ENCODE measurements at places on chromosomes 1 and 21.

GRCh38 chr1:15923241-15923640 lies 52.7 kb downstream of the ZBTB17 start:
- no peak for DNase-seq

DNA sequence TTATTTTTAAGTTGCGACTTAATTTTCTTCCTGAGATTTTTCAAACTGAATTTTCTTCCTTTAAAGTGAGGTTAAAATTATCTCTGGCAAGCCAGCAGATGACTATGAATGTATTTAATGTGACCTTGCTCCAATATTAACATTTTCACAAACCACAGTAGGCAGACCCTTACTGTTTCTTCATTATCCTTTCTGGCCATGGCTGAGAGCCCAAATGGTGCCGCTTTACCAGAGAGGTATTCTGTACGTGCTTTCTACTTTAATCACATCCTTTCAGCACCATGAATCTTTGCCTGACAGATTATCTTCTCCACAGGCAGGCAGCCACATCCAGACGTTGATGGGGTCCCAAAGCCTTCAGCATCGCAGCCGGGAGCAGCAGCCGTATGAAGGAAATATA lies 129.6 kb downstream of the LRRC40 start:
- no peak for DNase-seq

DNA sequence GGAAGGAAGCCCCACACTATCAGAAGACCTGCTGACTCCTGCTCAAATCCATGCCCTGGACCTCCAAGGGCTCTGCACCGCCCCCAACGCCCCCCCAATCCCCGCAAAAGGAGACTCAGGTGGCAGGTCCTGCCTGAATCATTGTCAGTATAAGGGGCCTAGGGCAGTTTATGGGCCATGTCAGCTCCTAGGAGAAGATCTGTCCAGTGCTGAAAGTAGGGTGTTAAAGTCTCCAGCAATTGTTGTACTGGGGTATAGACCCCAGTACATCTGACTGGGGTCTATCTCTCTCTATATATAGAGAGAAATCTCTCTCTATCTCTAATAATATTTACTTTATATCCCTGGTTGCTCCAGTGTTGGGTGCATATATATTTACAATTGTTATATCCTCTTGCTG lies 12.1 kb upstream of the OLIG2 start:
- no peak for DNase-seq

GRCh38 chr1:67642629-67643028 lies 42.4 kb upstream of the GADD45A start:
- DNase-seq = no peak

- peak; percentile 74 for DNase-seq
These were observed 5.2 kb upstream of the HLX start for GRCh38 chr1:220873868-220874655.

GRCh38 chr1:160874935-160875334 lies 10.0 kb downstream of the ITLN1 start:
- no peak for DNase-seq

GRCh38 chr21:15659753-15660422 lies 69.9 kb upstream of the USP25 start:
- DNase-seq = no peak

GRCh38 chr1:15066191-15066590 lies 87.4 kb upstream of the TMEM51 start:
- no peak for DNase-seq

- DNase-seq = no peak
These were observed 39.9 kb downstream of the PEX14 start for GRCh38 chr1:10514490-10515235.

- DNase-seq = no peak
These were observed 182.5 kb upstream of the SGIP1 start for GRCh38 chr1:66351478-66351877.

DNA sequence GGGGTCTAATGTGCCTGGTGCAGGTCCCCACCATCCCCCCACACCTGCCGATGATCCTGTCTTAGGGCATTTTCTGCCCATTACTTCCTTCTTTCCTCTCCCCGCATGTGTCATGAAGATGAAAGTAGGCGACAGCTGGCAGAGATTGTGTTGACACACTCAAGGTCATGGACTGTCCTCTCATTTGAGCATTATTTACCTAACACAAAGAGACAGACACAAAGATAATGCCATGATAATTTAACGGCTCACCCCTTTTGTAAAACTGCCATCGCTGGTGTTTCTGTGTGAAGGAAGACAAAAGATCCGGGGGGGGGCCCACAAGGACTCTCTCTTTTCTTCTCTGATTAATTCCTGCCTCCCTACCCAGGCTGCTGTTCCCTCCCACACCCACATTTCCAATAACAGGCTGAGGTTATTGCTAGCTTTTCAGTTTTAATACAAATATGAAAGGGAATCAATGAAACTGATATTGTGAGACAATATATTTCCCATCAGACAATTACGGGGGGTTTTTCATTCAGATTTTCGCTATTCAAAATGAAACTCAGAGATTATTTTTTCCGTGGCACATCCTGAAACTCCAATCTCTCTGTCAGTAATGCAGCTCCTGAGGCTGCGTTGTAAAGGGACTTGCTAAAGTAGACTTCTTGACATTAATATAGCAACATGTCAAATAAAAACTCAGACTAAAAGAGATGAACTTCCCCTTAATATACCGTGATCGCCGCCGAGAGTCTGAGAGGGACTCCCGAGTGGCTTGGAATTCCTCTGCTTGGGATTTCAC lies 561.1 kb downstream of the NPHP4 start:
- DNase-seq = no peak

DNA sequence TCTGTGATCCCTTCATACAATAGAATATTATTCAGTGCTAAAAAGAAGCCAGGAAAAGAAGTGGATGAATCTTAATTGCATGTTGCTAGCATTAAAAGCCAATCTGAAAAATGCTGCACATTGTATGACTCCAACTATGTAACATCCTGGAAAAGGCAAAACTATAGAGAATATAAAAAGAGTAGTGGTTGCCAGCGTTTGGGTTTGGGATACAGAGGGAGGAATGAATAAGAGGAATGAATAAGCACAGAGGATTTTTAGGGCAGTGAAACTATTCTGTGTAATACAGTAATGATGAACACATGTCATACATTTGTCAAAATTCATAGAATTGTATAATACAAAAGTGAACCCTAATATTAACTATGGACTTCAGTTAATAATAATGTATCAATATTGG lies 42.5 kb downstream of the GPR88 start:
- no peak for DNase-seq

DNA sequence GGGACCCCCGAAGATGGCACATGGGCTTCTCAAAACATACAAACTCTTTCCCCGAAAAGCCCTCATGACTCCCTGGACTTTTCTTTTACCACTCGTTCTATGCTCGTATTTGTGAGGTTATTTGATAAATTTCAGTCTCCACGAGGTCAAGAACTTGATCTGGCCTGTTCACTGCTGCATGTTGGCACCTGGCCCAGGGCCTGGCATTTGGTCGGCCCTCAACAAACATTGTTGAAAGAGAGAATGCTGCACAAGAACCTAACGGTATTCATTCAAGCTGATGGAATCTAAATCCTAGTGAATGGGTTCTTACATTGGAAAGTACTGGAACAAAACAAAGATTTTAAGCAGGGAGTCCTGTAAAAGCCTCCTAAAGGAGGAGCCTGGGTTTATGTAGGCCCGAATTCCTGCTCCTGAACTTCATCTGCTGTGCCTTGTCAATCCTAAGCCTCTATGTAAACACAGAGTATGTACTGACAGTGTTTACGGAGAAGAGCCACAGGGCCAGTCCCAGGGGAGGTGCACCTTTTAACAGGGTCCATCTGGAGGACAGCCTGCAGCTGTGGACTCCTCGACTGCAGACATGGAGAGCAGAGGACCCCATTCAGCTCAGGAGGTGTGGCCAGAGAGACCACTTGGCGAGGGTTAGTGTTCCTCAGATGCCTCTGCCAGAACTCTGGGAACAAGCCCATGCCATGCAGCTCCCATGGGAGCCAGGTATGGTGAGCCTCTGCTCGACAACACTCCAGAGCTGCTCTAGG lies 46.9 kb downstream of the L1TD1 start:
- DNase-seq = no peak

GRCh38 chr1:27038020-27038419 lies 25.4 kb upstream of the TENT5B start:
- no peak for DNase-seq

GRCh38 chr1:223413216-223413615 lies 20.0 kb downstream of the CCDC185 start:
- DNase-seq = no peak

DNA sequence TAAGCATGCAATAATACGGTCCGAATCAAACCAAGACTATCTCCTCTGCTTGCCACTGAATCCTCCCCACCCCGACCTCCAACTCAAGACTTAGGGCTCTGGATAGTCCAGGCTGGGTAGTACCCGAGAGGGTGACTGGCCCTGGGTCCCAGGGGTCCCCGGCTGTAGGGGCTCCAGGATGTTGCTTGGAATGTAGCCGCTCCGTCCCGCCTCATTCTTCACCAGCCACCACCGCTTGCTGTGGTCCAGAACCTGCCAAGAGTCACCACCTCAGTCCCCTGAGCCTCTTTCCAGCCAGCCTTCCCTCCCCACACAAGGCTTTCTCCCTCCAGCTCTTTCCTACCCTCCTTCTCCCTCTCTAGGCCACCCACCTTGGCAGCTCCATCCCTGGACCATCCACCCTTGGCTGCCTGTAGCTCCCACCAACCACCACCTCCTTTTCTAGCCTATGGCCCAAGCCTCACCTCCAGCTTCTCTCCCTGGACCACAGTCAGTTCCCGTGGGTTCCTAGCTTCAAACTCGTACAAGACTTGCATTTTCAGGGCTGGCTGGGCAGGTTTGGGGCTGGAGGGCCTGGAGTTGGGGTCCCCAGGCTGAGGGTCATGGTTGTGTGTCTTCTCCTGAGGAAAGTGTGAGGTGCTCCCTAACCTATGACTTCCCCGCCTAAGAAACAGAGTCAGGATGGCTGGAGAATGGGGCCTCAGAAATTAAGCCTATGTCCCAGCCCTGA lies 10.9 kb upstream of the GSTM3 start:
- DNase-seq = no peak

DNA sequence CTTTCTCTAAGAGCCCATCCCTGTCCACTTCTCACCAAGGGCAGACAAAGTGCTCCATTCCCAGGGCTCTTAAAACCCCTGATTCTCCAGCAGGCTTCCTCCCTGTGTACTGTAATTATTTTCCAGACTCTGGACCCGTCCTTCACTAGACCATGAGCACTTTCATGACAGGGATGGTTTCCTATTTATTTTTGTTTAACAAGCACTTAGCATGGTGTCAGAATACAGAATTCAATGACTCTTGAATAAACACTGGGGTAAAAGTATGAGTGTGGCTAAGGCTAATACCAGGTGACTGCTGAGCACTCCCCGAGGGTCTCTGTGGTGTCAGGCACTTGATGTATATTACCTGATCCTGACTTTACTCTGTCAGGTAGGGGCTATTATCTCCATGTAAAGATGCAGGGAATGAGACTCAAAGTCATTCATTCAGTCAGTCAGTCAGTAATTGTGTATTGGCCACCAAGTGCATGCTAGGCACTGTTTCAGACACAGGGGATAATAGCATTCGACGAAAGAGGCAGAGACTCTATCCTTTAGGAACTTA lies 47.2 kb downstream of the C1orf21 start:
- no peak for DNase-seq

- no peak for DNase-seq
These were observed 451.5 kb upstream of the ADAMTS5 start for GRCh38 chr21:27418346-27418745.

GRCh38 chr1:227736814-227737432 lies 1.7 kb downstream of the SNAP47 start:
- no peak for DNase-seq

GRCh38 chr1:206003854-206004800 lies 932 bp upstream of the RAB7B start:
- no peak for DNase-seq

DNA sequence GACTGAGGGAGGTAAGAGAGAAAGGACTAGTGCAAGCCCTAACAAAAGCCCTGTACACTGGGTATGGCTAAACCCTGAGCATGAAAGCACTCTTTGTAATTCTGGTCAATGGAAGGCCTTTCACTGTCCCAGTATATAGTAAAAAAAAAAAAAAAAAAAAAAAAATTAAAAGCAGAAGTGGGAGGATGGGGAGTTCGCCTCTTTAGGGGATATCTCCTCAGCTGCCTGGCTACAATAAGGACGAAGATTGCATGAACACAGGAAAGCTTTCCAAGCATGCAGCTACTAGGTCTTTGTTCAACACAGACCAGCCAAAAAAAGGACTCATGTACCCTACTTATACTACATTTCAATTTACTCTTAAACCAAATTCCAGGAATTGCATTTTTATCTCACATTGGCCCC lies 59.1 kb downstream of the EIF4G3 start:
- DNase-seq = no peak

GRCh38 chr1:39199593-39199992 lies 4.9 kb upstream of the MACF1 start:
- peak; percentile 14 for DNase-seq

GRCh38 chr21:36756527-36756926 lies 57.6 kb downstream of the SIM2 start:
- DNase-seq = no peak

- DNase-seq = no peak
These were observed 111.8 kb downstream of the OSBPL9 start for GRCh38 chr1:51728611-51729155.

GRCh38 chr1:226181996-226182714 lies 4.4 kb downstream of the ACBD3 start:
- DNase-seq = no peak

DNA sequence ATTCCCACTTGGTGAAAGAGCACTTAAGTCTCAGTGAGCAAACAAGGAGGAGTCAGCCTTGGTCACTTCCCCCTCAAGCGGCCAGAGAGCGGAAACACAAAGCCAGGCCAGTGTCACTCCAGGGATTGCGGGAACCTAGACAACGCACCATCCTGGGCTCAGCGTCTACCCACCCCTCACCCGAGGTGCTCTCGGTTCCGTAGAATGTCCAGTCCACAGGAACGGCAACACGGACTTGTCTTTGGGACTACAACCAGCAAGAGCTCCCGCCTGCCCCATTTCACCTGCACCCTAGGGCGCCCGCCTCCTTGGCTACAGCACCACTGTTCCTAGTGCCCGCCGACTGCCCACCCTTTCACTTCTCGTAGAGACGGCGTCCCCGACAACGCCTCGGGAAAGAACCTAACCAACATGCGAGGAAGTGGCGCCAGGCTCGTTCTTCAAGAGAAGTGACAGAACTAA lies 509 bp downstream of the GDAP2 start:
- DNase-seq = peak; percentile 57

- DNase-seq = no peak
These were observed 357.4 kb upstream of the PLXNA2 start for GRCh38 chr1:208601561-208601960.

DNA sequence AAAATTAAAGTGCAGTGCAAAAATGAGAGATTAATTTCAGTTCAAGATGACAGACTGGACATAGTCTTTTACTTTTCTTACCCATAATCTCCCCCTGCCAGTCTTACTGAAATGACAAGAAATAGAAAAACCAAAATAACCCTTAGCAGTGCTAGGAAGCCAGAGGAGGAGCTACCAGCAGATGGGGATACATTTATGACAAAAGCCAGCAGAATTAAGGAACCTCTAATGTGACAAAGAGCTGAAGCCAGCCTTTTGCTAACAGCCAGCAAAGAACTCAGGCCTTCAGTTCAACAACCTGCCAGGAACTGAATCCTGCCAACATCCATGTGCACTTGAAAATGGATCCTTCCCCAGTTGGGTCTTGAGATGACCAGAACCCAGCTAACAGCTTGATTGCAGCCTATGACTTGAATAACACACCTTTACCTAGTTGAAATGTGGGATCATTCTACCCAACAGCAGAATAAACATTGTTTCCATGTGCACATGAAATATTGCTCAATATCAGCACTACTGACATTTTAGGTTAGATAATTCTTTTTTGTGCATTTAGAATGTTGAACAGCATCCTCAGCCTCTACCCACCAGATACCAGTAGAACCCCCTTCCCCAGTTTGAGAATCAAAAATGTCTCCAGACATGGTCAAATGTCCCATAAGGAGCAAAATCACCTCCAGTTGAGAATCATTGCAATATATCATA lies 7.9 kb upstream of the TRAF5 start:
- DNase-seq = no peak
